ENCODE measurements at places on chromosomes 12 and 14.

DNA sequence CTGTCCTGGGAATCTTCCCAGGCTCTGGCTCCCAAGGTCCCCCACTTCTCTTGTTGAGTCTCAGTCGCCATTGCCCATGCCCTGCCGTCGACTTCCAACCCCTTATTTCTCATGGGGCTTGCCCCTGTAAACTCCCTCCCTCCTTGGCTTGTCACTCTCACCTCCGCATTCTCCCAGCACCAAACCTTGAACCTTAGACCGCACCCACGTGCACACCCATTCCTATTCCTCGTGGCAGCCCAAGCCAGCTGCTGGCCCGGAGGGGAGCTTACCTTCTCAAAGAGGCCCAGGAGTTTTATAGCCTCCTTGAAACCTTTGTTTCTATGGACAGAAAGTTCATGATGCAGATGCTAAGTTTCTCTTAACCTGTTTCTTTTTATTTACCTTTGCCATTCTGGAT lies 4.6 kb downstream of the JDP2 start:
- no peak for DNase-seq

GRCh38 chr14:84254290-84254689 lies 1275.7 kb upstream of the FLRT2 start:
- DNase-seq = no peak

GRCh38 chr12:39032448-39032847 lies 127.1 kb upstream of the CPNE8 start:
- DNase-seq = no peak

GRCh38 chr12:508795-509194 lies 49.1 kb downstream of the B4GALNT3 start:
- DNase-seq = no peak

- no peak for DNase-seq
Observed at GRCh38 chr14:103231376-103232019, 102.5 kb upstream of the EIF5 start.

DNA sequence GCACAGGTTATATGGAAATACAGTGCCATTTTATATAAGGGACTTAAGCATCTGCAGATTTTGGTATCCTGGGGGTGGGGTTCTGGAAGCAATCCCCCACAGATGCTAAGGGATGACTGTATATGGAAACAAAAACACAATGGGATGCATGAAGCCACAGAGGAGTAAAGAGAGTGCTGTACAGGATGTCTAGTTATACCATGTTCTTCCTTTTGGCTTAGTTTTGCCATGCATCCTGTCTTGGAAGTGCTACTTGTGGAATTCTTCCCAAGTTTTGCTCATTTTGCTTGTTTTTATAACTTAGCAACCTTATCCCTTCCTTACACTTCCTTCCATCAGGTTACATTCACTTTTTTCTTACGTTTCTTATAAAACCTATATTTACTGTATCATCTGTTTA lies 55.6 kb downstream of the TRMT5 start:
- DNase-seq = no peak

GRCh38 chr12:92641291-92641690 lies 61.5 kb upstream of the PLEKHG7 start:
- no peak for DNase-seq

DNA sequence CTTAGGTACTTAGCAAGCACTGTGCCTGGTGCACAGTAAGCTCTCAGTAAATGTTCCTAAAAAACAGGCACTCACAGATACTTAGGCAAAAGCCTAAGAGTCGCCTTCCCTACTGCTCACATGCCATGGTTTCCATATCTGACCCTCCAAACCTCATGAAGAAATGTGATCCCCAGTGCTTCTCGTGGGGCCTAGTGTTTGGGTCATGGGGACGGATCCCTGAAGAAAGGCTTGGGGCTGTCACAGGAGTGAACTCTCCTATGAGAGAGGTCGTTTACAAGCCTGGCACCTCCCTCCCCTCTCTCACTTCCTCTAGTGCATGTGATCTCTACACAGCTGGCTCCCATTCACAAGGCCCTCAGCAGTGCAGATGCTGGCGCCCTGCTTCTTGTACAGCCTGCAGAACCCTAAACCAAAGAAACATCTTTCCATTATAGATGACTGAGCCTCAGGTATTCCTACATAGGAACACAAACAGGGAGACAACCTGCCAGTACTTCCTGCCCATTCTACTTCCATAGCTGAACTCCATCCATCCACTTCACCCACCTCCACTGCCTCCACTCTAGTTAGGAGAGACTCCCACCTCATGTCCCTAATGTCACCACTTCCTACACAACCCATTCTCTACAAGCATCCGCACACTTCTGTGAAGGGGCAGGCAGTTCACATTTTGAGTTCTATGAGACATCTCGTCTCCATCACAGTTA lies 2.9 kb downstream of the SLC15A4 start:
- DNase-seq = no peak

DNA sequence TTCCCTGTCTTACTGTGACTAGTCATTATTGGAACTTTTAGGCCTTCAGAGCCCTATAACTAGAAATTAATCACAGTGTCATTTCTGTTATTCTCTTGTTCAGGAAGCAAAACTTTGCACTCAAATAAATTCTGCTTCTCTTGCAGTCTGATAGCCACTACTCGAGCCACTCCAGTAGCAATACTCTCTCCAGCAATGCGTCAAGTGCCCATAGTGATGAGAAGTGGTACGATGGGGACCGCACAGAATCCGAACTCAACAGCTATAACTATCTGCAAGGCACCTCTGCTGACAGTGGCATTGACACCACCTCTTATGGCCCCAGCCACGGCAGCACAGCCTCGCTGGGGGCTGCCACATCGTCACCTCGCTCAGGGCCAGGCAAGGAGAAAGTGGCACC lies 223.2 kb upstream of the RGS6 start:
- no peak for DNase-seq

- no peak for DNase-seq
Observed at GRCh38 chr12:1041478-1041877, 50.5 kb downstream of the ERC1 start.

DNA sequence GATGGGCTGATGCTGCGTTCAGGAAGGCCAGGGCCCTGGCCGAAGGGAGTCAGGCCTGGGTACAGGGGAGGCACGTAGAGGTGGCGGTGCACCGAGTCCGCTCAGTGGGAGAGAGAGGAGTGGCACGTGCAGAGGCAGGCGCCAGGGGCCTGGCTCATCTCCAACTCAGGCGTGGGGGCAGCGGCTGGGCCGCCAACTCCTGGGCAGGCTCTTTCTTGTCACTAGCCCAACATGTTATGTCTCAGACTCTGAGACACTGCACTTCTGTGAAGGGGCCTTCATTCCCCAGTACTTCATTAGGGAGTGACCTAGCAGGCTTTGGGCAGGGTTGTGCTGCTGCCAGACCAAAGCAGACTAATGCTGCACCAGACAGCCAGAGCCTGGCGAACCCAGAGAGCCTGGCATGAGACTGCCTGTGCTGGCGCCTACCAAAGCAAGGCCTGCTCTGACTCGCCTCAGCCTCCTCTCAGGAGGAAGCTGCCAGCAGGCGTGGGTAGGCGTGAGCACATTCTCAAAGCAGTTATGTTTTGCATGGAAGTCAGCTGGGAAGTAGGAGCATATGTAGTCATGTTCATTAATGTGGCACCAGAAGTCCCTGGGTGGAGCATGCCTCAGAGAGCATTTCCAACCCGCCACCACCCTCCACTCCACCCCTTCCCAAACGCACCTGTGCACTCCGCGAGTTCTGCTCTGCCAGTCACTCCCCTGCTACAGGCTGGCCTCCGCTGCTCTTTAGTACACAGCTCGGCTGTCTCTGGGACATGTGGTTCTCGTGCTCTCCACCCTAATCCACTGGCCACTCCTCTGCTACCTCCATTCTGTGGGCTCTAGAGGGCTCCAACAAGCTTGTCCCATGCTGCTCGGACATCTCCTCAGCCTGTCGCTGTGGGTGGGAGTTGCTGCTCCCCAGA lies 9.7 kb downstream of the CKB start:
- DNase-seq = no peak

- no peak for DNase-seq
Observed at GRCh38 chr12:38587594-38587993, 271.0 kb downstream of the ALG10B start.

DNA sequence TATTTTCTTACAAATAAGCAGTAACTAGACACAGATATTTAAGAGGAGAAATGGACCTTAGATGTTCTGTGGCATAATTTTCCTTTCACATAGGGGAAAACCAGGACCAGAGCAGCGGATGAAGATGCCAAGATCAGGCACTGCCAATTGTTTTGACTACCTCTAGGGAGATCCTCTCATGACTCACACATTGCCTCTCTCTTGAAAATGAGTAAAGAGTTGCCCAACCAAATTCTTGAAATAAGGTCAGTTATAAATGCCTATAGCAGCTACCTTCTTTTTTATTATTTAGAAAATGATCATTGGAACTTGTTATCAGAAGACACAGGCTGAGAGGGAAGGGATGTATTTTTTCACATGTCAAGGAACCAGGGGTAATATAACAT lies 263.4 kb upstream of the PLEKHG7 start:
- no peak for DNase-seq

DNA sequence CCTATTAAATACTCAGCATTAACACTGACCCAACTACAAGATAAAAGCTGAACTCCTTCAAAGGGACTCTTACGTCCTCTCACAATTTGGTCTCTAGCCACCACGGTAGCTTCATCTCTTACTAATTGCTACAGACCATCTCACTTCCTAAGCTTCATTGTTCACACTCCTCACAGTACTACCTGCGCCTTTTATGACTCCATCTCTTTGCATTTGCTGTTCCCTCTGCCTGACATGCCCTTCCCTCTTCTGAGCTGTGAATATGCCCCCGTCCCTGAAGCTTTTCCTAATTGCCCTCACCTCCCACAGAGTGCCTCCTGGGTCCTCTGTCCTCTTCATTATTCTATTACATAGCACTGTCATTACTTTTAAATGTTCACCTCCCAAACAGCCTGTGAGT lies 2.5 kb downstream of the EEA1 start:
- no peak for DNase-seq

GRCh38 chr12:52615208-52615868 lies 3.0 kb downstream of the KRT73 start:
- no peak for DNase-seq

DNA sequence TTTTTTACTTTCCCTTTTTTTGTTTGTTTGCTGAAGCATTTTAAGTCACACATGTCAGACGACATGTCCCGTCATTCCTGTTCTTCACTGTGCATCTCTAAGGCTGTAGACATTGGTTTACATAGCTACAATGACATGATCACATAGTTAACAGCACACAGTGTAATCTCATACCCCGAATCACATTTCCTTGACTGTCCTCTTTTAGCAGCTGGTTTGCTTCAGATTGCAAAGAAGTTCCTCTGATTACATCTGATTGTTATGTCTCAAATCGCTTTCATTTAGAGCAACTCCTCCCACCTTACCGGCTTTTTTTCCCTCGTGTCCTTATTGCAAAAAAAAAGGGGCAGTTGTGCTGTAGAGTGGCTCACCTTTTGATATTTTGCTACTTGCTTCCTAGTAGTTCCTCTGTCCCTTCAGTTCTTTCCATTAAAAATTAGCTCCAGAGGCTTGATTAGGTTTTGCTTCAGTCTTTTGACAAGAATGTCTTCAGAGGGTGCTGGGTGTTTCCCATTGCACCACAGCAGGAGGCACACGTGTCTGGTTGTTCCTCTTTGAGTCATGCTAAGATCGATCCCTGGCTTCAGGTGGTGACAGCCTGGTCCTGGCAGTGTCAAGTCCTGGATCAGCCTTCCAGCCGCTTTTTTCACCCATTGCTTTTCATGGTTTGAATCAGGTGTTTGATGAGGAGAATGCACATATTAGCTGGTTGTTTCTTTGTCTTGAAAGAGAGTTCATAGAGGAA lies 35.0 kb downstream of the ZNF664 start:
- DNase-seq = no peak

DNA sequence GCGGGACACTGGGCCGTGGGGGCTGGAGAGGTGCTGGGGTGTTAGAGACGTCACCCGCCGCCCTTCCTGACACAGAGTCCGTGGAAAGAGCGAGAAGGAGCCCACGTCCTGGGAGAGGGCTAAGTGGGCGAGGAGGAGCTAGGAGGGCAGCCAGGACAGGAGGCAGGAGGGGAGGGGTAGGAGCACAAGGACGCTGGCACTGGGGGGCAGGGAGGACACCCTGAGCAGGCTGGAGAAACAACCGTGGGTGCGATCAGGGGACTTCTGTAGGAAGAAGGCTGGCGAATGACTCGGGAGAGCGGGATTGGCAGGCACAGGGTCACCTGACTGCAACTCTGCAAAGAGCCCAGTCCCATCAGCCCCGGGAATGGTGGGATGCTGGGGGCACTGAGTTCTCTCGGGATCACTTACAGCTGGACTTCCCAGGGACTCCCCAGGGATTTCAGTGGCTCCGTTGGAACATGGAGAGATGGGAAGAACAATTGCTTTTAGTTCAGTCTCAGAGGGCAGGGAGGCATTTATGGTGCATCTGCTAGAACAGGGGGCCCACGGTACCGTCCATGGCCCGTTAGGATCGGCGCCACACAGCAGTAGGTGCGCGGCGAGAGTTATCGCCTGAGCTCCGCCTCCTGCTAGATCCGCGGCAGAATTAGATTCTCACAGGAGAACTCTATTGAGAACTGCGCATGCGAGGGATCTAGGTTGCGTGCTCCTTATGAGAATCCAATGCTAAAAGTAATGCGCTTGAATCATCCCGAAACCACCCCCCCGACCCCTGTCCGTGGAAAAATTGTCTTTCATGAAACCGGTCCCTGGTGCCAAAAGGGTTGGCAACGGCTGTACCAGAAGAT lies 24.3 kb downstream of the UBR7 start:
- no peak for DNase-seq

GRCh38 chr14:96067985-96068930 lies 29.1 kb downstream of the C14orf132 start:
- no peak for DNase-seq

DNA sequence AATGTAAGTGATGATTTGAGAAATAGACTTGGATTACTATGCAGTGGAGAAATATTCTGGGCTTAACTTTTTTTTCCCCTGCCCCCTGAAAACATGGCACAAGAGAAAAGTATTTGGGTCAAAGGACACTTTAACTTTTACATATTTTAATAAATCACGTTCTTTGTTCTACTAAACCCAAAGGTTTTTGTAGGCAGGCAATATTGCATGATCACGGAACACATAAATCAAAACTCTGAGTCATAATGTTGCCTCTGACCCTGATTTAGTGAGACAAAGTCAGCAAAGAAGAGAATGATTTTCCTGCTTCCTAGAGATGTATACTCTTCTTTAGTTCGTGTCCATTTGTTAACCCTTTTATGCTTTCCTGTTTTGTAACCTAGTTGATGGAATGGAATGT lies 38.0 kb downstream of the ABCD2 start:
- no peak for DNase-seq

DNA sequence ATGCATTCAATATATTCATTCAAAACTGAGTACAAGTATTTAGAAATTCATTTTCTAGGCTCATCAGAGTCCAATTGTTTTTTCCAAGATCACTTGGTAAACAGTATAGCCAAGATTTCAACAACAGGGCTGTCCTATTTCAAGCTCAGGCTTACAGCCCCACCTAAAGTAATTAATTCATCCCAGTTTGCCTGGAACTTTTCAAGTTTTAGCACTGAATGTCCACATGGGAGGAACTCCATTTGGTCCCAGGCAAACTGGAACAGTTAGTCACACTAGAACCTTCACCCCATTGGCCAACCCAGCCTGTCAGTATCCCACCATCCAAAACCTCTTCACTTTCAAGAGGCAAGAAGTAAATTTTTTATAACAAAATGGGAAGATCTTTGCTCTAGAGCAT lies 210.9 kb downstream of the DPY19L2 start:
- DNase-seq = no peak
